ENCODE measurements at places on chromosomes 4 and X. TPM values are rescaled to one million over a fixed set of nuclear protein-coding genes. Genes with fewer than 3 reads are reported as not detected.
A peak's percentile ranks its signal among the peaks of the same experiment; 100 is the strongest.

H2AZ1 gene
- total RNA-seq, result 80.4 TPM

USP17L11 gene
- total RNA-seq, result not detected

FGFBP1 gene
- total RNA-seq, result not detected

SH3D19 gene
- total RNA-seq, result 96.7 TPM

CTAG2 gene
- not detected for total RNA-seq

KLHL13 gene
- total RNA-seq, result 5.7 TPM

UNC5C gene
- 2.0 TPM for total RNA-seq

TEX13B gene
- not detected for total RNA-seq

DNA sequence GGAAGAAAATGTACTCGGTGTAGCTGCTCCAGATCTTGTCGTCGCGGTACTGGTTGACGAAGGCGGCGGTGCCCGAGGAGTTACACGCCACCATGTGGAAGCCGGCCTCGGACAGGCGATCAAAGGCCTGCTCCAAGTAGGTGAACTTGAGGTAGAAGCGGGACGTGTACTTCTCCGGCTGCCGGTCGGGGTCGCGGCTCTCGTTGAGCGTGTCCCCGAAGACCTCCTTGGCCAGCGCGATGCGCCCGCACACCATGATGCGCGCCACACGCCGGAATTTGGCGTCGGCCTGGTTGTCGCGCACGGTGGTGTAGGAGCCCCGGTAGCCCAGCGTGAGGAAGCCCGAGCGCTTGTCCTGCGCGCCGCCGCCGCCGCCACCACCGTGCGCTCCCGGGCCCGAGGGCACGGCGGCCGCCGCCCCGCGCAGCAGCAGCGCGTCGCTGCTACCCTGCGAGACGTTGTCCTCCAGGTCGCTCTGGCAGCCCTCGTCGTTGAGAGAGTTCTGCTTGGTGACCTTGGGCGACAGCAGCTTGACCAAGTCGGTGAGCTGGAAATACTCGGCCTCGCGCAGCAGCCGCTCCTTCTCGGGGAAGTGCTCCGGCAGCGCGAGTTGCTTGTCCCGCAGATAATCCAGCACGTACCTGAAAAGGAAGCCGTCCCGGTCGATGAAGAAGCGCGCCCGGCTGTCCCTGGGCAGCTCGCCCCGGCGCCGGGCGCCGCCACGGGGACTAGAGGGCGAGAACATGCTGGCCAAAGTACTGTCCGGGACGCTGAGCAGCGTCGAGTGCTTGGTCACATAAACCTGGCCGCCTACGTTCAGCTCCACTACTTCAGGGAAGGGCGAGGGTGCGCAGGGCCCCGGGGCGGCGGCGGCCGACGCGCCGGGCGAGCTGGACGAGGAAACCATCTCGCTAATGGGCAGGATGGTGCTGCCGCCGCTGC, 775 bp downstream of the KCTD8 start:
- DNase-seq, result peak; percentile 50

GRCh38 chr4:27308379-27308778, 447.7 kb downstream of the STIM2 start:
- no peak for DNase-seq

DNA sequence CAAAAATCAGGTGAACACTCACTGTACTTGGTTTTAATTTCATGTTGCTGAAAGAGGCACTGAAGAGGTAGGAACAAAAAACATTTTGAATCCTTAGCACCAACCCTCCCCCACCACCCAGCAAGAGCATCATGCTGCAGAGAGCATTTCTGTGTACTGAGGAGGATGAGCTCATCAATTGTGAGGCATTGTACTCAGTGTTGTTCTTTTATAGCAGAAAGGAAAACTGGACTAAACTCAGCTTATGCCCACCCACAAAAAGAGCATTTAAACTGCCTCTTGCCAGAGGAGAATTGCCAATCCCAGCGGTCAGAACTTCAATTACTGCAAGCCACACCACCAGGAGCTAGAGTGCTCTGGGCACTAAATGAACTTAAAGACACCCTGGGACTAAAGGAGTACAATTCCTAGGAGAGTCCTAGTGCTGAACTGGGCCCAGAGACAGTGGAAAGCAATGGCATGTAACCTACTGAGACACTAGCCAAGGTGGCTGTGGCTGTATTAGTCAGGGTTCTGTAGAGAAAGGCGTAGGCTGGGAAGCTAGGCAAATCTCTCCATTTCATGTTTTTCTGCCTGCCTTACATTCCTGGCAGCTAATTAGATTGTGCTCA, 280.7 kb upstream of the KLHL4 start:
- no peak for DNase-seq

DNA sequence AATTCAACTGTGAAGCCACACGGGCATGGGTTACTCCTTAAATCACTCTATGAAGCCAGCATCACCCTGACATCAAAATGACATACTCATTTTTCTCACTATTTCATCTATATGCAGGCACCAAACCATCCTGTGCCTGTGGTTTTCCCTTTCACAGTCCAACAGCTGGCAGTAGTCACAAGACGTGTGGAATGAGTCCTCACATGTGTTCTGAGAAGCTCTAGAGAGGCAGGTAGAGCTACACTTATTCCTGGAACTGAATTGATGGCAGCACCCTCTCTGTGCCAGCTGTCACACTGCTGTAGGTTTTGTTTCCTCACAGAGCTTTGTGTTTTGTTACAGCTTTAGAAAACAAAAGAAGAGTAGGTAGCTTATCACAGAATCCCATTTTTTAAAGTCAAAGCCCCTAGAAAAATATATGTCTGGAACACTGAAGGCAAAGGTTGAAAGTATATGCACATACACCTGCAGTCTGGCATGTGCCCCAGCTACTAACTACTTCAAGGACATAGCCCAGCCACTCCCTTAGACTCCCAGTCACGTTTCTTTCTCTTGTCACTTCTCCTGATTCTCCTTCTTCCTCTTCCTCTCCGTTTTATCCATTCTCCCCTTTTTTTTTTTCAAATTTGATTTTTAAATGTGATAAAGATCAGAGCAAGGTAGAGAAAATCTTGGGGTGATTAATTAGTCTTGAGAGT, 107.1 kb downstream of the ANXA10 start:
- no peak for DNase-seq

DNA sequence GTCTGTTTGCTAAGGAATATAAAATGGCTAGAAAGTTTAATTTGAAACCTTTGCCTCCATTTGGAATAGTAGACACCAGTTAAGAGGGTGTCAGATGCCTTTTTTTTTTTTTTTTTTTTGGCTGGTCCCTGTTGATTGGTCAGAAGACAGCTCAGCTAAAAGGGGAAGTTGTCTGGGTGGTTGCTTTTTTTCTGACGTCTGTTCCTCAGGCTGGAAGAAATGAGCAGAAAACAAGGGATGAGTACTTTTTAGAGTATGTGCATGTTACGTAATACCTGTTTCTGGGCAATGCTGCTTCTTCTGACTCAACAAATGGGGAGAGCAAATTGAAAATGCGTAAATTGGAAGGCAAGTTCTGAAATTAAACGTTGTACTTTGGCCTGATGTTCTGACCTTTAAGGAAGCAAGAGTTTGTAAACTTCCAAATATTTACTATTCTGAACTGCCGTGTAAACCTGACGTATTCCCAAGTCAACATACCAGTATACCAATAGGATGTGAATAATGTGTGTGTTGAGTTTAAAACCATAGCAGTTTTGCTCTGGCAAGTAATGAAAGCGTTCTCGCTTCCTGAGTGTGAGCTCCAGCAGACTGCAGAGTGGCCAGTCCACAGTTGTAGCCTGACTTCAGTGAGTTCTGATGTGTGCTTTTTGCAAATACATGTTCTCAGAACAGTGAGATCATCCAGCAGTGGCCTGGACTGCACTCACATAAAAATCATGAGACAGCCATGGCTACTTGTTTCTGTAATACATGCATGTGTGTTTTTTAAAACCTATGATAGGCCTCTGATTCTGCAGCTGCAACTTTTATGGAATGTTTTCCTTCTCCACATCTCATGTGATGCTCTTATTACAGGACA, 1.7 kb downstream of the SAT1 start:
- no peak for DNase-seq

DNA sequence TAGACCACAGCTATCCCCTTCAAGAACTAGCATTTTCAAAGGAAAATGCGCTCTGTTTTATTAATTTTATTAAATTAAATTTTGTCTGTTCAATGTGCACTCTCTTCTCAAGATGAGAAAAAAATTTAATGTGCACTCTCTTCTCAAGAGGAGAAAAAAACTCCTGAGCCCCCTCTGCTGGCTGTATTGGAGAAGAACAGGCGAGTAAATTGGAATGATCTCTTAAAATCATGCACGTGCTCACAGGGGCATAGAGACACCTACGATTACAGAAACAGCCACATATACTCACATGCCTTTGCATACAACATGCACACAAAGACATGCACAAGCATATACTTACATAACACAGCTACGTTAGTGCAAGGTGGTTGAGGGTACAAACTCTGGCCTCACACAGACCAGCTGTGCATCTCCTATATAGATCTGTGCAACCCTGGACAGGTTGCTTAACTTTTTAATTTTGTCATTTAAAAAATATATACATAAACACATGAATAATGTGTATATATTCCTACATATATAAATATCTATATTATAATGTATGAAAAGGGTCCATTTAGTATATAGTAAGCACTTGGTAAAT, 176.2 kb upstream of the CXorf66 start:
- DNase-seq, result no peak

GRCh38 chrX:147853701-147854100, 58.0 kb upstream of the FMR1 start:
- no peak for DNase-seq

GRCh38 chr4:53788621-53789020, 197.3 kb upstream of the LNX1 start:
- no peak for DNase-seq

GRCh38 chrX:12986886-12987285, 12.0 kb downstream of the TMSB4X start:
- DNase-seq, result no peak

DNA sequence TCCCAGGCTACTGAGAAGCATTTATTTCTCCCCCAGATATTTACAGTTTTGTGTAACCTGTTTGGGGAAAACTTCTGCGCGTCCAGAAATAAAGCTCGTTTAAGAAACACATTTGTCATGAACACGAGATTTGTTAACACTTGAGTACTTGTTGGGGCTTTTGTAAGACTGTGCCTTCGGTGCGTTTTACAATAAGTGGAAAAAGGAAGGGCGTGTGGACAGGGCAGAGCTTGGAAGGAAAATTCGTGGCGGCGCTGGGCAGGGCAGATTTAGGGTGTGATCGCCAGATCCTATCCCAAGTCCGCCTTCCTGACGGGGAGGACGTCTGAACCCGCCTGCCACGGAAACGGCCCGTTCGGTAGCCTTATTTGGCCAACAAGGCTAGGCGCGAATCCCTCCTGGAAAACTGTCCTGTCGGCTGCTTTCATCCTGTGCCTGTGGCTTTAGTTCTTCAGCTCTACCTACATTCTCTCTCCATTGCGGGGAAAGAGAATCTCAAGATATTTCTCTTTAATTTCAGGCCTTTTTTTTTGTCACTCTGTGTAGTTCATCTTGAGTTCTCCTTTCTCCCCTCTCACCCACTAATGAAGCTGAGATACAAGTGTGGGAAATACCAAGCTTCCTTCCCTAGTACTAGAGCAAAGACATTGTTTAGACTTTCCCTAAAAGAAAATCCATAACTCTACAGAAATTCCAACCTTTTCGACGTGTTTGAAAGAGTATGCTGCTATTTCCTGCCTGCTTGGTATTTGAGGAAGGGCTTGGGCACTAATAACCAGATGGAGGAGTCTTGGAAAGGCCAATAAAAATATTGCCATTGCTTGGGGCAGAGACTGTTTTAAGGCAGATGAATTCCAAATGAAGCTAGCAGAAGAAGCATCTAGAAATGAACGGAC, 982 bp downstream of the PDLIM5 start:
- peak; percentile 90 for DNase-seq

DNA sequence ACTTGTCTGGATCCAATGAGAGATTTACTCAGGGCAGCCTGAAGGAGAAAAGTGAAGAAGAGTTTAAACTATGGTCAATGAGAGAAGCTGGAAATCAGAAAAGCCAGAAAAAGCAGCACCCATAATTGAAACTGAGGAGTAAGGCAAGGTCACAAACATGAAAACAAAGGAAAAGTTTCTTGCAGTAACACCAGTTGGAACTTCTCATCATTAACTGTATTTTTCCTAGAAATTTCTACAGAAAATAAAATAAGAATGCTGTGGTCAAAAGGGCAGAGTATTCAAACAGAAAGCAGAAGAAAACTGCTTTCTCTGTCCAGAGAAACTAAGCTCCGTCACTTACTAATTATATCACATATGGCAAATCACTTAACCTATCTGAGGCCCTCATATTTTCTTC, 102.2 kb downstream of the OR13H1 start:
- DNase-seq, result no peak

GRCh38 chr4:26289401-26289800, 31.4 kb upstream of the RBPJ start:
- DNase-seq, result no peak

GRCh38 chr4:180197471-180197870, 2045.7 kb upstream of the TENM3 start:
- DNase-seq, result no peak

- DNase-seq, result no peak
These were observed 492.3 kb downstream of the MAGEE1 start for GRCh38 chrX:76919761-76920160.

All from Right ventricle myocardium superior (tissue), 1 donor.